ENCODE measurements at places on chromosomes 7 and 10.

GRCh38 chr10:47175181-47176123, 124.5 kb upstream of the GDF10 start:
- no peak for DNase-seq

DNA sequence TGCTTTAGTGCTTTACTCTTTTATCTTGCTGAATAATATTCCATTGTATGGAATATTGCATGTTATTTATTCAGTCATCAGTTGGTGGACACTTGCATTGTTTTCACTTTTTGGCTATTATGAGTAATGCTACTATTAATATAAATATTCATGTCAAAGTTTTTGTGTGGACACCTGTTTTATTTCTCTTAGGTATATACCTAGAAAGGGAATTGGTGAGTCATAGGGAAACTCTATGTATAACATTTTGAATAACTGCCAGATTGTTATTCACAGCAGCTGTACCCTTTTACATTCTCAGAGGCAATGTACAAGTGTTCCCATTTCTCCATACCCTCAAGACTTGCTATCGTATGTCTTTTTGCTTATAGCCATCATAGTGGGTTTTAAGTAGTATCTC, 268.7 kb downstream of the SEMA3A start:
- DNase-seq: no peak

GRCh38 chr10:43190775-43191174, 52.5 kb downstream of the CSGALNACT2 start:
- no peak for DNase-seq

DNA sequence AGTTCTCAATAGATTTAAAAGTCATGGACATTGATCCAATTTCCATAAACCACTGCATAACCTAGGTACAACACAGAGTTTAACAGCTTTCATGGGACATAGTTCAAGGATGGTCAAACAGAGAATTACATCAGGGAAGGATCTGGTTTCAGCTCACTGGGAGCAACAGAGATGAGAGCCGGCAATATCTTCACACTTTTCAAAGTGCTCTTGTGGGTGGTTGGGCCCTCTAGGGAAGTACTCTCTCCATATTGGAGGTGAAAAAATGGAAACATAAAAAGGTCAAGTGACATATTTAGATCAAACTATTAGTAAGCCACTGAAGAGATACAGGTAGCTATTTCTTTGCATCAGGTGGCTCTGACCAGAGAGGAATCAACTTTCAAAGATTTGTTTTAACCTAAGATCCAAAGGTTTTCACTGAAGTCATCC, 61.8 kb upstream of the LRRN3 start:
- no peak for DNase-seq

DNA sequence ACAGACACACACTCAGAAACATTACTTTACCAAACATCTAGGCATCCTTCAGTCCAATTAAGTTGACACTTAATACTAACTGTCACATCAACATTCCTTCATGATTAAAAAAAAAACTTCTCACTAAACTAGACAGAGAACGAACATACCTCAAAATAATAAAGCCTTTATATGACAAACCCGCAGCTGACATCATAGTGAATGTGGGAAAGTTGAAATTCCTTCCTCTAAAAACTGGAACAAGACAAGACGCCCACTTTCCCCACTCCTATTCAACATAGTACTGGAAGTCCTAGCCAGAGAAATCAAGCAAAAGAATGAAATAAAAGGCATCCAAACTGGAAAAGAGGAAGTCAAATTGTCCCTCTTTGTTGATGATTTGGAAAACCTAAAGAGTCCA, 96.9 kb upstream of the PPP1R9A start:
- no peak for DNase-seq

Data from fibroblast of skin of left biceps (primary cell).